ENCODE measurements at places on chromosomes 16 and 17.

DNA sequence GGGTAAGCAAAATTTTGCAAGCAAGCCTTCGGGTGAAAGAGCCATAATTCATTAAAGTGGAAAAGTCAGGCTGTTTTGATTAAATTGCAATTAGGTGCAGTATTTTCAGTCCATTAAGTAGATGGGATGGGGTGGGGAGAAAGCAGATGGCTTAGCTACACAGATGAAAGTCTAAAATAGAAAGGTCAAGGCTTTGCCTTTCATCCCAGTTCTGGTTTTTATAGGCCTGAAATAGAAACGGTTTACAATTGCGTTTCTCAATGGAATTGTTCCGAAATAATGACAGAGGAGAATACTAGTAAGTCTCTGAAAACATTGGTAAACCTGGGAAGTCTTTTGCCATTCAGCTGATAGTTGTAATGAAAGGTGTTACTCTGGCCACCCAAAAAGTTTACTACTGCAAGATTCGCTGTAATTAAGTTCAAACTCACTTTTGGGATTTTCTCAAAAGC lies 1.5 kb downstream of the PPM1E start:
- no peak for DNase-seq

DNA sequence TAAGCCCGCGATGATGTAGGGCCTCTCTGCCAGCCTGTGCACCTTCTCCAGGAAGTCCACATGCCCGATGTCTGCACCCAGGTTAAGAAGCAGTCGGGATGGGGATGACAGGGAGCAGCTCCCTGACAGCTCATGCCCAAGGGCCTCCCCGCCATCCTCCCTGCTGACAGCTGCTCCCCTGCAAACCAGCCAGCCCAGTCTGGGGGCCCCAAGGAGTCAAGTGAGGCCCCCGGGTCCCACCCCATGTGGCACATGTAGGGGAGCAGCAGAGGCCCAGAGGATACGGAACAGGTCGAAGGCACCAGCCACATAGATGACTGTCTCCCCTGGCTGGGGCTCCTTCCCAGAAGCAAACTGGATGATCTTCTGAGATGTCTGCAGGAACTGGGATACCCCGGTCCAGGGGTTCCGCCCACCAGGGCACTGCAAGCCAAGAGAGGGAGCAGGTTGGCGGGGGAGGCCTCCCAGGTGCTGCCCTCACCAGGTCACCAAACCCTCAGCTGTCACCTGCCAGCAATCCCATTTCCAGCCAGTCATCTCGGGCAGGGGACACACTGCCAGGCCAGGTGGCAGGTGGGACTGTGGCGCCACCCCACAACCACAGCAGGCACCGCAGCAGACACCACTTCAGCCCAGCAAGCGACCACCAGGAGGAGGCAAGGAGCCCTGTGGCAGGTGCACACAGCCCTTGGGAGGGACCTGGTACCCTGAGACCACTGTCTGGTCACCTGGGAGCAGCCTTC lies 4.6 kb downstream of the PCYT2 start:
- DNase-seq, result no peak

GRCh38 chr16:59042301-59042700 lies 308.2 kb upstream of the GOT2 start:
- DNase-seq, result no peak

DNA sequence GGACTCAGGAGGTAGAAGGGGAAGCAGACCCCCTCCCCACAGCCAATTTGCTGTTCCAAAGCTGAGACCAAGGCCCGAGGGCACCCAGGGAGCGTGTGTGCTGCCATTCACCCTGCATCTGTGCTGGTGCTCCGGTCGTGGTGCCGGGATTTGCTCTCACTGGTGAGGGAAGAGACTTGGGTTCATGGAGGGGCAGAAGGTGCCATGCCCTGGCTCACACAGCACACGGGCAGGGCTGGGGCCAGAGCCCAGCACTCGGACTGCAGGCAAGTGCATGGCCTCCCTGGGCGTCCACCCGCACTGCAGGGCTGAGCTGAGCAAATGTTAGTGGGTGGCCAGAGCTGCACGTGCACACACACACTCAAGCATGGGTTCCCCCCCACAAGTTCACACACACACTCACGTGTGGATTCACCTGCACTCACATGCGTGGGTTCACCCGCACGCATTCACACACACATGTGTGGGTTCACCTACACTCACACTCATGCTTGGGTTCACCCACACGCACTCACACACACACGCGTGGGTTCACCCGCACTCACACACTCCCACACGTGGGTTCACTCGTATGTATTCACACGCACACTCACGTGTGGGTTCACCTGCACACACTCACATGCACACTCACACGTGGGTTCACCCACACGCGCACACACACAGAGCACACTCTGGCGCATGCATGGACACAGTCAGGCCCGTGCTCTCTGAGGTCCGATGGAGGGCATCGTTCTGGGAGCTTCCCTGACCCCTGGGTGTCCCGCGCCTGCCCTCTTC lies 57.0 kb upstream of the CBFA2T3 start:
- DNase-seq, result no peak

- DNase-seq, result no peak
Measured at GRCh38 chr17:10836966-10837590, 809 bp downstream of the PIRT start.

DNA sequence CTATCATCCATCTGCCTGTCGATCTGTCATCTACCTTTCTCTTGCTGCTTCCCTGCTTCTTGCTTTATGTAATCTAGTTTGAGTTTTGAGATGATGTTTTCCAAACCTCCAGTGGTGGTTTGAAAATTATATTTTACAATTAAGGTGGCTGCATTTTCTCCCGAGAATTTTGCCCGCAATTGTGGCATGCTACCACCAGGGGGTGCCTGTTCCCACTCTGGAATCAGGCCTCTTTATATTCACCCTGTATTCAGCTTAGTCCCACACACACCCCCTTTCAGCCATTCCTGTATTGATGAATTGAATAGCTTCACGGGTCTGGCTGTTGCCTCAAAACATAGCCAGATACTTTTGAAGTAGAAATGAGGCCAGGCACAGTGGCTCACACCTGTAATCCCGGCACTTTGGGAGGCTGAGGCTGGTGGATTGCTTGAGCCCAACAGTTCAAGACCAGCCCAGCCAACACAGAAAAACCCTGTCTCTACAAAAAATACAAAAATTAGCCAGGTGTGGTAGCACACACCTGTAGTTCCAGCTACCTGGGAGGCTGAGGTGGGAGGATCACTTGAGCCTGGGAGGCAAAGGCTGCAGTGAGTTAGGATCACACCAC lies 3.2 kb downstream of the PRSS22 start:
- no peak for DNase-seq

GRCh38 chr17:41786227-41787020 lies at the start of gene JUP:
JUP (minus strand) TSS chr17:41786711; CDS start chr17:41771854, 14,857 bp downstream.
- peak; percentile 96 for DNase-seq

DNA sequence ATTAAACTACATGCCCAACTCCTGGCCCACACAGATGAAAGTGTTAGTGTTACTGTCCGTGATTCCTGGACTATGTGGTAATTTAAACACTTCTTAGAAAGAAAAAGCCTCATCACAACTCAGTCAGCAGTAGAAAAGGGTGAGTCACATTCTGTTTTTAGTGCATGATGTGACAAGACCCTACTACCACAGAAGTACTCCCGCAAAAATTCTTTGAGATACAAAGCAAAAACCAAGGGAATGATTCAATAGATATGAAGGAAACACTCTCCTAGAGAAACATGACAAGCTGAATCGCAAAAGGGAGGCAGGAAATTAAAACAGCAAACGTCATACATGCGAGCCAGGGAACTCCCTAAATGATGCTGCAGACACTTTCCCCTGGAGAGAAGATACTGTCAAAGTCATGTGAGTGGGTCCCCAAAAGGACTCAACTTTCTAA lies 14.4 kb downstream of the SNN start:
- DNase-seq, result peak; percentile 65

DNA sequence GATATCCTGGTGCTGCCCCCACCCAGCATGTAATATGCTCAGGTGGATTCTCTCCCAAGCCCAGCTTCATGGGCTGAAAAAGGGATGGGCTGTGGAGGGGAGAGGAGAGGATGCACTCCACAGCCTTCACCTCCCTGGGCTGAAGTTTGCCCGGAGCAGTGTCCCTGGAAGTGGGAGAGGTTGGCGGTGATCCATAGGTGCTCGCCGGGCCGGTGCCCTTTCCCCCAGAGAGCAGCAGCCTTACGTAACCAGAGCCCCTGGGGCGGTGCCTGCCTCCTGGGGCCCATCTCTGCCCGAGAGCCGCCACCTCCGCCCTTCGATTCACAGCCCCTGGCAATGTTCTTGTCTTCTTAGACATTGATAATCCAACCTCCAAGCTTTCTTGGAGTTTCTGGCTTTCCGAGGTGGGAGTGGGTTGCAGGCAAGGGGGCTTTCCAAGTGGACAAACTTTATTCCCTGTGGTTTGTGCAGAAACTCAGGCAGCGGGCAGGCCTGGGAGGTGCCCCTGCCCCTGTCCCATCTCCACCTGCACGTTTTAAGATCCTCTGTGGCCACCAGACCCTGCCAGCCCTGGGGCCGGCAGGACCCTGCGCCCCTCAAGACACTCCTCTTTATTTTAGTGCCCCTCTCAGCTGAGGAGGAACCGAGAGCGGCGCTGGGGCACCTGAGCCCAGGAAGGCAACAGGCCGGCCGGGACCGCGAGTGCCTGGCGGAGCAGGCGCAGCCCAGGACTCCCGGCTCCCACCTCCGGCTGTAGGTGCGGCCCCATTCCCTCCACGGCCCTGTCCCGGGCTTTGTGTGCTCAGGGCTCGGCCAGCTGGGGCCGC lies 3.1 kb upstream of the WDR90 start:
- no peak for DNase-seq

- no peak for DNase-seq
Measured at GRCh38 chr17:60577147-60577915, 22.7 kb upstream of the PPM1D start.

DNA sequence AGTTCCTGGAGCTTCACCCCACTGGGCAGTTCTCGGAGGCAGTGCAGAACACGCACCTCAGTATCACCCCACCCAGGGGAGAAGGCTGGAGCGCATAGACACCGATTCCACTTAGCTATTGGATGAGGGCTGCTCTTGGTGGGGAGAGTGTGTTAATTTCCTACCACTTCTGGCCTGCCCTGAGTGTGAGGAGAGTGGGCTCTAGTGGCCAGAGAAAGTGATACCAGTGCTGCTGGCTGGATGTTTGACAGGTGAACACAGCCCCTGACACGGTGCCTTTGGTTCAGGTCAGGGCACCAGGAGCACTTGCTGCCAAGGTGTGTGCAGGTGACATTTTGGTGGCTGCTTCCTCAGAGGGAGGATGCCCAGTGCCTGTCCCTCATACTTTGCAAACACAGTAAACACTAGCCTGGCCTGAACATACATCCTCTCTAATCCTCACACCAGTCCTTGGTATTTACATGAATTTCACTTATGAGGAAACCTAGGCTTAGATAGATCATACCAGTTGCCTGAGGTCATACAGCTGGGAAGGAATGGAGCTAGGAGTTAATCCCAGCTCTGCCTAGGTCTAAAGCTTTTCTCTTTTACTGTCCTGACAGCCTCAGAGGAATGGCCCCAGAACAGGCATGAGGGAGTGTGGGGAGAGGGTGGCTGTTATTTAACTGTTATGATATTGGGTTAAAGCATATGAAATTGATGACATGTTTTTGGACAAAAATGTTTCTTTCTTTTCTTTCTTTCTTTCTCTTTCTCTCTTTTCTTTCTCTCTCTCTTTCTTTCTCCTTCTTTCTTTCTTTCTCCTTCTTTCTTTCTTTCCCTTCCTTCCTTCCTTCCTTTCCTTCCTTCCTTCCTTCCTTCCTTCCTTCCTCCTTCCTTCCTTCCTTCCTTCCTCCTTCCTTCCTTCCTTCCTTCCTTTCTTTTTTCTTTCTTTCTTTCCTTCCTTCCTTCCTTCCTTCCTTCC lies 21.0 kb upstream of the ITGAX start:
- DNase-seq, result no peak

GRCh38 chr17:74842599-74843351 lies 16.9 kb downstream of the GRIN2C start:
- DNase-seq, result no peak

DNA sequence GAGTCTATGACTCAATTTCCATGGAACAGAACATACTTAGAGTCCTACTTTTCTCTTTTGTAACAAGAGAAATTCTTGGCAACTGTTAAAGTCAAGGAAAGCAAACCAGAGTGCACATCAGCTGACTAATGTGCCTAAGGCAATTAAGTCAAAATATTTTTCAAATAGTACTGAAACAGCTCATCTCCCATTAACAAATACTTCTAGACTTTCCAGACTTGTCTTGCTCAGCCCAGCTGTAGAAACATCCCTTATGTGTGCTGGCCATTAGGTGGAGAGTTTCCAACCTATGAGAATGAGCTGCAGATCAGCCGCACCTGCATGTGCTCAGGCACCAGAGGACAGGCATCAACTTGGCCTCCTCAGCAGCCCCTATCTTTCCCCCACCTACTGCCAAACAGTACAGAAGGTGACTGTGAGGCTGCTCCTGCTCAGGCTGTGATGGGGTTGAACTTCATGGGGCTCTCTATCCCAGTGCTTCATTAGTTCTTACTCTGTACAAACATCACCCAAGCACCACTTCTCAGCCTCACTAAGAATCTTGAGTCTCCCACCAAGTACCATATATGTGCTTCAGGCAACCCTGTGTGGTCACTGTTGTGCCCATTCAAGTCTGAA lies 32.2 kb downstream of the TEX2 start:
- DNase-seq, result peak; percentile 89

- no peak for DNase-seq
Measured at GRCh38 chr17:42431758-42432161, 8.7 kb upstream of the CAVIN1 start.

GRCh38 chr17:47376247-47376646 lies 52.5 kb downstream of the EFCAB13 start:
- DNase-seq, result no peak

DNA sequence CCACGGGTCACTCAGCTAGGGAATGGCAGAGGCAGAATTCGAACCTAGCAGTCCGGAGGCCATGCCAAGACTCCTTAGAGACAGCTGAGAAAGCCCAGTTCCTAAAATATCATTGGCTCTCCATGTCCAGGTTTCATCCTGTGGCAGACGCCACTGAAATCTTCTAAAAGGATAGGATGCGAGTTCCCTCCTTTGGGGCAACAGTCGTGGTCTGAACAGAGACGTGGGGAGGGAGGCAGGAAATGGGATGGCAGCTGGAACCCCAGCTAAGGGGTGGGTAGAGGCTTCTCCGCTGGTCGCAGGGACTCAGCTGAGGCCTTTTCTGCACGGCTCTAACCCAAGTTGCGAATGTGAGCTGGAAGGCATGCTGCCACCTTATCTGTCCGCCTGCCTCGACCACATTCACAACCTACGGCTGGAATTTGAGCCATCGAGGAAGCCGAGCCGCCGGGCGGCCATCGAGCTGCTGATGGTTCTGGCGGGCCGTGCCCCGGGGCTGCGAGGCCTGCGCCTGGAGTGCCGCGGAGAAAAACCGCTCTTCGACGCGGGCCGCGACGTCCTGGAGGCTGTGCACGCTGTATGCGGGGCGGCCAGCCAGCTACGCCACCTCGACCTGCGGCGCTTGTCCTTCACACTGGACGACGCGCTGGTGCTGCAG lies 1.9 kb upstream of the HSF4 start:
- no peak for DNase-seq

- DNase-seq, result peak; percentile 15
Measured at GRCh38 chr16:49755313-49755620, 100.6 kb downstream of the ZNF423 start.

DNA sequence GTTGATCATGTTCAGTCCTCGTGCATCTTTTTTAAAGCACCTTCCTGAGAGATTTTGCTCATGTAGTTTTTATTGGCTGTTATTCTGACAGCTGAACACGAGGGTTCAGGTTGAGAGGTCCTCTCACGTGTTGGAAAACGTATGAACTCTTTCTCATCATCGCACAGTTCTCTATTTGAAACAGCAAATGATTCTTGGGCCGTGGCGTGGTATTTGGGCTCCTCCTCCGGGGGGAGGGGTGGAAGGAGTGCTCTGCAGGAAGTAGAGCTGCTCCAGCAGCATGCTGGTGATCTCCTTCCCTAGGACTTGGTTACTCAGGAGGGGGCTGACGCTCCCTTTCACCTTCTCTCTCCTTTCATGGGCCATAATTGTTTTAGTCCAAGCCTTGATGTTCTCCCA lies 70.4 kb downstream of the KSR1 start:
- no peak for DNase-seq

All from fibroblast of skin of left biceps (primary cell).